ENCODE measurements at places on chromosomes 6 and 20.
A peak's percentile ranks its signal among the peaks of the same experiment; 100 is the strongest.

- DNase-seq: no peak
Measured at GRCh38 chr20:62367633-62368391, 700 bp upstream of the LAMA5 start.

DNA sequence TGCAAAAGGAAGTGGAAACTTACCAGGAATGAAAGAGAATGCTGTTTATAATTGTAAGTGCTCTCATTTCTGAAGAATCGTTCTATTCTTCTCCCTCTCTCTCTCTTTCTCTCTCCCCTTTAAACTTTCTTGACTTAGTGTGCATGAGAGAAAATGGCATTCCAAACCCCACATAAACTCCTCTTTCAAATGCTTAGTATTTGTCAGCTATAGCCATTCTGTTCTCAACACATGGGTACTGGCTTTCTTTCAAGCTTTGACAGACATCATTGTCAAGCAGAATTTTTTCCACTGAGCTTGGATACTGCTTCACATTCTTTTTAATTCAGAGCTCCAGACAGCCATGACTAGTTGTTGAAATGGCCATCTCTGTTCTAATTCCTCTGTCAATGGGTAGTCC lies 51.1 kb upstream of the PREP start:
- peak; percentile 15 for DNase-seq

DNA sequence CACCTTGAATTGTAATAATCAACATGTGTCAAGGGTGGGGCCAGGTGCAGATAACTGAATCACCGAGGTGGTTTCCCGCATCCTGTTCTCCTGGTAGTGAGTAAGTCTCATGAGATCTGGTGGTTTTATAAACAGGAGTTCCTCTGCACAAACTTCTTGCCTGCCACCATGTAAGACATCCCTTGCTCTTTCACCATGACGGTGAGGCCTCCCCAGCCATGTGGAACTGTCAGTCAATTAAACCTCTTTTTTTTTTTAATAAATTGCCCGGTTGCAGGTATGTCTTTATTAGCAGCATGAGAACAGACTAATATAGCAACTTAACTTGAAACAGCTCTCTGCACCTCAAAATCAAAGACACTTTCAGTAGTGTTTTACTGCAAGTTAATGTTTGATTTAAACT lies 121.6 kb downstream of the OGFRL1 start:
- DNase-seq: no peak

DNA sequence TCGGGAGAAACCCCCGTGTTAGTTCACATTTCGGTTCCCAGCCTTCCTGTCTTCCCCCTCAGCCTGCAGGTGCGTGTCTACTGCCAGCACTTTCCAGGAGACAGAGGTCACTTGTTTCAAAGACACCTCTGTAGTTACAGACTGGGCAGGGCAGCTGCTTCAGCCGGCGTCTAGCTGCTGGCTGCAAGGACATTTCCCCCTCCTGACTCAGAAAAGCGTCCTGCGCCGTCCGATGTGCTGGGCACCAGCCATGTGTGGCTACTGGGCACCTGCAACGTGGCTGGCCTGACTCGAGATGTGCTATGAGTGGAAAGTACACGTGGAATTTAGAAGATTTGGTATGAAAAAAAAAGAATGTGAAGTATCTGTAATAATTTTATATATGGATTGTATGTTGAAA lies 37.6 kb downstream of the RRBP1 start:
- no peak for DNase-seq
